ENCODE measurements at places on chromosomes 16 and 17. TPM values are rescaled to one million over a fixed set of nuclear protein-coding genes. Genes with fewer than 3 reads are reported as not detected.

- no peak for DNase-seq
Measured at GRCh38 chr16:67718668-67719047, 458 bp downstream of the GFOD2 start.

- no peak for DNase-seq
Measured at GRCh38 chr17:40124279-40125141, 2.7 kb downstream of the MSL1 start.

- no peak for DNase-seq
Measured at GRCh38 chr16:84607694-84608093, 10.2 kb downstream of the COTL1 start.

GRCh38 chr17:45339646-45340605 lies 23.1 kb upstream of the MAP3K14 start:
- no peak for DNase-seq

DNA sequence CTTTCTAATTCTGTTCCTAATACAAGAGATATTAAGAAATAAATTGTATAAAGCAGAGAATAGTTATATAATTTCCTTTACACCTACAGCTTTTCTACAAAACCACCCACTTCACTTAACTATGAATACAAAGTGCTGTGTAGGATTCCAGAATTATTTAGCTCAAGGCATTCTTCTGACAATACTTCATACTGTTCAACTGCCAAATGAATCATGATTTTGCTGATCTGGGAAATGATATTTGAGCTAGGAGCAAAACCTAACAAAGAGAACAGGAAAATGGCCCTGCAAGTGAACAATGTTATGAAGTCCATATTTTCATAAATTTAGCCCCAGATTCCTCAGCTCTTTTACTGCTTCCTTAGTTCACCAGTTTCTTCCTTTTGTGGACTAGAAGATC lies 12.9 kb downstream of the BBS2 start:
- no peak for DNase-seq

DNA sequence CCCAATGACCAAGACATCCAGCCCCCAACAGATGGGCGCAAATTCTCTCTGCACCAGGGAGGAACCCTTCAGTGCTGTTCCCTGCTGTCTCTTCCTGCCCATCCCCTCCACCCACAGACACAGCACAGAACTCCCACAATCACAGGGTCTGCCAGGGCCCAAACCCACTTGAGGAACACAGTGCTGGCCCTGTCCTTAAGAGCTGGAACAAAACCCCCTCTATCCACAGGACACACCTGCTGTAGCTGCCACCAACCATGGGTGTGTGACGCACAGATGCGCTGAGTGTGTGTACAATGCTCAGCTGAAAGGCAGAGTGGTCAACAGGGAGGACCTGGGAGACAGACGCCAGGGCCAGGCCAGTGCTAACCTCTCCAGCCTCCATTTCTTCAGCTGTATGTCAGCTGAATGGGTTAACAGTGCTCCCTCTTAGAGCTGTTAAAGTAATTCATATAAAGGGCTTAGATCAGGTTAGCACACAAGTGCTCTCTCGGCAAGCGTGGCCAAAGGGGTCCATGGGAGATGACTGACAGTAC lies 62.1 kb downstream of the AMFR start:
- DNase-seq, result no peak

DNA sequence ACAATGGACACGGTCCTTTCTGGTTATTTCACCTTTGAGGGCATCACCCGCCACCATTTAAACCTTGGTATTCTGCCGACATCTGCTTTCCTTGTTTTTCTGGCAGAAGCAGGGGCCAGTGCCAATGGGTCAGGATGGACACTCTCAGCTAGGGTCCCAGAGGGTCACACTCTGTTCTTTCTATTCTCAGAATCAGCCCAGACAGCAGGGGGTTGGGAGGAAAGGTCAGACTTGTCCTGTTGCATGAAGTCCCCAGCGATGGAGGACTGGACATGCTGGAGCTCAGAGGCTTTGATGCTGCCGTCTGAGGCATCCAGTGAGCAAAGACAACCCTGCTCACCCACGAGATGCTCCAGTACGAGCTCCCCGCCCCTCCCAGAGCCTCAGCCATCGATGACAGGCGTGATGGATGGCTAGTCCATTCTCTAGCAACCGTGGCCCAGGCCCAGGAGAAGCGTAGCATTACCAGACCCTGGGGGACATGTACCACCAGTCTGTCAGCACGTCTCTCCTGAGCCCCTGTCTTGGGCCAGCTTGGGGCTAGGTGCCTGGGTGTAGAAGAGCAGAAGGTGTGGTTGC lies 62.0 kb downstream of the FOXL1 start:
- DNase-seq, result no peak

DNA sequence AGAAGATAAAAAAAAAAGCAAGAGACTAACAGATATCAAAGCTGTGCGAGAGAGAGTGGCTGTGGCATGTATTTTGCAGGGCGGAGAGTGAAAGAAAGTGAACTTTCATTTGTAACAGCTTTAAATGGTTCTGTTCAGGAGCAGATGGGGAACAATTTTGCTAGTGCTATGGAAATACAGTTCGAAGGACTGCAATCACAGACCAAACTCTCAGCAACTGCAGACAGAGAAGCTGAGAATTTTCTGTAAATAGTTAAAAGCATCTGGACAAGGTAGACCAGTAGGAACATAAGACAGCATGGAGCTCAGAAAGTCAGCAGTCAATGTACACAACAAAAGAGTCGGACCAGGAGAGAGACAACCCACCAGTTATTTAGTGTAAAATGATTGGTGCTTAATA lies 62.3 kb downstream of the TBX4 start:
- DNase-seq, result no peak

- no peak for DNase-seq
Measured at GRCh38 chr17:40621578-40621977, 26.0 kb downstream of the SMARCE1 start.

DNA sequence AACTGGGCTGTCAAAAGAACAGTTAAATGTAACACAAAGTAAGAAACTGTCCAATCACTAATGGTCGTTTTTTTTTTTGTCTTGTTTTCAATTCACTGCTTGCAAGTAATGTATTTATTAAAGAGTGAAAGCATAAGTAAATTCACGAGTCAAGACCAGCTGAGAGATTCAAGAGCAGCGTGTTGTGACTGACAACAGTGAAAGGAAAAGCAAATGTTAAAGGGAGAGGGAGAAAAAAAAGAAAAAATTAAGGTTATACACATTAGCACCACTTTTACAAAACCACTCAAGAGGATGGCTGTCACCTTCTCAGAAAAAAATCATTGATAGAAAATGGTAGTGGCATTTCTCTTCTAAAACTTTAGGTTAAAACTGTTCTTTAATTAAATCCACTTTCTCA lies 36.1 kb downstream of the GPATCH8 start:
- DNase-seq, result no peak

DNA sequence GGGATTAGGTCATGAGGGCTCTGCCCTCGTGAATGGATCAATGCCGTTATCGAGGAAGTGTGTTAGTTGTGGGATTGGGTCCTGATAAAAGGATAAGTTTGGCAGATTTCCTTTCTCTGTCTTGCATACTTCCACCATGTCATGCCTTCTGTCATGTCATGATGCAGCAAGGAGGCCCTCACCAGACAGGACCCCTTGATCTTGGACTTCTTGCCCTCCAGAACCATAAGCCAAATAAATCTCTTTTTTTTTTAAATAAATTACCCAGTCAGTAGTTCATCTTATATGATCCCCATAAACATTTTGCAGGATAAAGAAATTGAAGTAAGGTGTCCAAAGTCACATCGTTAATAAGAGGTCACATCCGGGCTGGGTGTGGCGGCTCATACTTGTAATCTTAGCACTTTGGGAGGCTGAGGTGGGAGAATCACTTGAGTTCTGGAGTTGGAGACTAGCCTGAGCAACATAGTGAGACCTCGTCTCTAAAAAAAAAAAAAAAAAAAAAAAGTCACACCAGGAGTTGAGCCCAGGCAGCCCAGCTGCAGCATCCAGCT lies 25.2 kb downstream of the HEXIM2 start:
- DNase-seq, result no peak

DNA sequence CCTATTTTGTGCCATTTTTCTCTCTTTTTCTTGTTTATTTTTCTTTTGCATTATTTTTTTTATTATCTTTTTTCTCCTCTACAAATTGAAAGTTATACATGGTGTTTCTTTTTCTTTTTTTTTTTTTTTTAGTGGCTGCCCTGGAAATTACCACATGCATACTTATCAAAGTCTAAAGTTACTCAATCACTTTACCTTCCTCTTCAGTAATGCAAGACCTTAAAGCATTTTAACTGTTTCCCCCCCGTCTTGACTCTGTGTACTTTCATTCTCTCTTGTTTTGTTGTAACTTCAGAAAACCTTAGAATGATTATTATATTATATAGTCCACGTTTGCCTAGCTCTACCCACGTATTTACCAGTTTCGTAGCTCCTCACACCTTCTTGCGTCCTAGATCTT lies 33.3 kb upstream of the SMPD3 start:
- DNase-seq, result no peak

DNA sequence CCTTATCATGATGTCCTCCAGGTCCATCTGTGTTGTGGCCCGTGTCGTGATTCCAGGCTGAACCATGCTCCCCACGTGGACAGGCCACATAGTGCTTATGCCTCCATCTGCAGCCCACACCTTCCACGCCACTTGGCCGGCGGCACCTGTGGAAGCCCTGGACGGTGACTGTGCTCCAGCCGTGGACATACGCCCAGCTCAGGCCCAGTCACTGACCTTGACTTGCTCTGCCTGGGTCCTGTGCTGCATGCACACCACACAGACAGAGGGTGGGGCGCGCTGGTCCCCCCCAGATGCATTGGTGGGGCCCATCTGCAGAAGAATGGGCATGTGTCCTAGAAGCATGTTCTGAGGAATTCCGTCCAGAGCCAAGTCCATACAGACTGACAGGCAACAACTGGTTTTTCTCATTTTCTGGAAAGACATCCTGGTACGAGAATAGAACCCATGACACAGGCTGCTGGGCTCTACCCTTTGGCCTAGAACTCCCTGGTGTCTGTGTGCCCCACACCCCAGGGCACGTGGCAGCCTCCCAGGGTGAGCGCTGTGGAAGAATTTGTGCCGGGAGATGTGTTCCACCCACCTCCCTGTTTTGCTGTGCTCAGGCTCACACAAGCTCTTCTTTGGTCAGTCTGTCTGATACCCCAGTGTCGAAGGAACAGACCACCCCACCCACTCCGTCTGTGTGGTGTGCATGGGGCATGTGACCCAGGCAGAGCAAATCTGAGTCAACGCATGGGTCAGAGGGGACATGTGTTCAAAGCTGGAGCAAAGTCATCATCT lies 39.5 kb downstream of the GPT2 start:
- no peak for DNase-seq

- DNase-seq, result no peak
Measured at GRCh38 chr16:84899414-84899813, 79.6 kb downstream of the CRISPLD2 start.

DNA sequence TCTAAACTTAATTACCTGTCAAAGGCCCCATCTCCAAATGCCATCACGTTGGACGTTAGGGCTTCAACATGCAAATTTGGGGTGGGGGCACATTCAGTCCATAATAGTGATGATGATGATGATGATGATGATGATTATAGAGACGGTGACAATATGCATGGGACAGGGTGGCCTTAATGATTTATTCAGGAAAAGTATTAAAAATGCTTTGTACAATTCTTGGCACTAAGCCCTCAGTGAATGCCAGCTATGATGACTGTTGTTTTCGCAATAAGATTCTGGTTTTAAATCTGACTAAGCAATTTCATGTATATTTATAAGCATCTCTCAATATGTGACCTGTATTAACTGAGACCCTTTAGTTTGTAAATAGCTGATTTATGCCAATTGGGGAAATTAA lies 106.3 kb downstream of the C16orf95 start:
- DNase-seq, result no peak

GRCh38 chr16:3618769-3619141 lies 7.3 kb upstream of the SLX4 start:
- no peak for DNase-seq

Gene CD300C
- total RNA-seq, result not detected

Gene ITGAD
- not detected for total RNA-seq

Gene ABCC6
- total RNA-seq, result 1.8 TPM

Gene HP
- not detected for total RNA-seq

Gene PIK3R5
- total RNA-seq, result 4.3 TPM

Gene TBC1D3K
- total RNA-seq, result not detected

Gene HOXB3
- not detected for total RNA-seq

Measured in H1 (cell line).